ENCODE measurements at places on chromosomes 13 and 19.

DNA sequence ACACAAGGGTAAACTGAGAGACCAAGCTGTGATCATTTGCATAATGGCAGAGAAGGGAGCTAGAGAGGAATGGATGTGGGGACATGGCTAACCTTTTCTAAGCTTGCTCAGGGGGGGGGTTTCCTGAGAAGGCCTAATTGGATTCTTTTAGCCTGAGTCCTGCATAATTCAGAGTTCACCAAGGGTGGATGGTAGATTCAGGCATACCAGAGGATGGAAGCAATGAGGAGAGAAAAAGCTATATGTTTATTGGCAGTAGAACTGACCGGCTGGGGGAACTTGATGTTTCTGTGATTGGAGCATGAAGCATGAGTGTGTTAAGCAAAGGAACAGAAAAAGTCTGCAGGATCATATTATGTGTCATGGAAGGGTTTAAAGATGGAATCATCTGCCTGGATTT is 65.9 kb upstream of the KLF12 start:
- DNase-seq, result no peak

DNA sequence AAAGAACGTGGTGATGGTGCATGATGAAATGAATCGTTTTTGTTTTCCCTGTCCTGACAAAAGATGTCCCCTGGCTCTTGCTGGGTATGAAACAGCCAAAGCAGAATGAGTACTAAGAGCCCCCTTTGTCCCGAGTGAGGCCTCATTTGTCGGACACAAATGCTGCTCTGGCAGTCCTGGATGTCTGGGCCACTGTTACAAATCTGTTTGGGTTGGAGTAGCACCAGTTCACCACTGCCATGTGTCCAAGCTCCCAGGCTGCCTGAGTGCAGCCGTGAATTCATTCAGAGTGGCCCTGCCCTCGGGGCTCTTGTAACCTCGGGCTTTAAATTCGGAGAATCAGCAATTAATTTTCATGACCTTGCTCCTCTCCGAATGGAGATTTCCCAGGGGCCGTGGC is 182.4 kb downstream of the NUFIP1 start:
- DNase-seq, result no peak

- DNase-seq, result no peak
These were observed 152.7 kb downstream of the USP12 start for GRCh38 chr13:27018882-27019281.

- no peak for DNase-seq
These were observed 66.7 kb downstream of the EPS15L1 start for GRCh38 chr19:16405091-16405490.

DNA sequence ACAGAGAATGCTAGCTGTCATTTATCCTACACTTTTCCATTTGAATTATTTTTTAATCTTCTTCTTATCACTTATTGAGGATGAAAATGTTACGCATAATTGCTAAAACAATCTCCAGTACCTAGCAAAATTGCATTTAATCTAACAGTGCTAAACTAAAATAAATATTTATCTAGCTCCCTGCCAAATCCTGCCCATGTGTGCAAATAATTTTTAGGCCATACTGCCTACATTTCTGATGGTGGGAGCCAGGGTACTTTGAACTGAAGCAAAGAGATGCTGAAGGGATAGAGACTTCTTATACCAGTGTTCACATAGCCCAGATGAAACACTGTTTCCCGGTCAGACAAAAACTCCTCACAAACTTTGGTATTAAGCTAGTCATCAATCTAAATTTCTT is 1268.7 kb upstream of the PCDH20 start:
- no peak for DNase-seq

All from GM12892 (cell line).